ENCODE measurements at places on chromosomes 12 and 14.

- no peak for DNase-seq
Observed at GRCh38 chr12:1429980-1430379, 164.4 kb downstream of the FBXL14 start.

GRCh38 chr12:96136161-96136560 lies 58.0 kb upstream of the ELK3 start:
- DNase-seq: no peak

GRCh38 chr12:51866324-51866723 lies 17.8 kb upstream of the FIGNL2 start:
- DNase-seq: no peak

DNA sequence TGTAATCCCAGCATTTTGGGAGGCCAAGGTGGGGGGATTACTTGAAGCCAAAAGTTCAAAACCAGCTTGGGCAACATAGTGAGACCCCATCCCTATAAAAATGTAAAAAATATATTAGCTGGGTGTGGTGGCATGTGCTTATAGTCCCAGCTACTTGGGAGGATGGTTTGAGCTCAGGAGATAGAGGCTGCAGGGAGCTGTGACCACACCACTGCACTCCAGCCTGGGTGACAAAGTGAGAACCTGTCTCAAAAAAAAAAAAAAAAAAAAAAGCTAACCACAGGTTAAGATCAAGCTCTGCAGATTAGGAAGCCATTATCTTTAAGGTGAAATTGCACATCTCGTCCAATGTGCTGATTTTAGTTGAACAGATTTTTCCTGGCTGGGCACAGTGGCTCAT lies 23.7 kb upstream of the CERS5 start:
- no peak for DNase-seq

GRCh38 chr14:64541261-64541971 lies 875 bp downstream of the HSPA2 start:
- peak; percentile 67 for DNase-seq

- DNase-seq: no peak
Observed at GRCh38 chr12:63911341-63911740, 66.8 kb downstream of the SRGAP1 start.

DNA sequence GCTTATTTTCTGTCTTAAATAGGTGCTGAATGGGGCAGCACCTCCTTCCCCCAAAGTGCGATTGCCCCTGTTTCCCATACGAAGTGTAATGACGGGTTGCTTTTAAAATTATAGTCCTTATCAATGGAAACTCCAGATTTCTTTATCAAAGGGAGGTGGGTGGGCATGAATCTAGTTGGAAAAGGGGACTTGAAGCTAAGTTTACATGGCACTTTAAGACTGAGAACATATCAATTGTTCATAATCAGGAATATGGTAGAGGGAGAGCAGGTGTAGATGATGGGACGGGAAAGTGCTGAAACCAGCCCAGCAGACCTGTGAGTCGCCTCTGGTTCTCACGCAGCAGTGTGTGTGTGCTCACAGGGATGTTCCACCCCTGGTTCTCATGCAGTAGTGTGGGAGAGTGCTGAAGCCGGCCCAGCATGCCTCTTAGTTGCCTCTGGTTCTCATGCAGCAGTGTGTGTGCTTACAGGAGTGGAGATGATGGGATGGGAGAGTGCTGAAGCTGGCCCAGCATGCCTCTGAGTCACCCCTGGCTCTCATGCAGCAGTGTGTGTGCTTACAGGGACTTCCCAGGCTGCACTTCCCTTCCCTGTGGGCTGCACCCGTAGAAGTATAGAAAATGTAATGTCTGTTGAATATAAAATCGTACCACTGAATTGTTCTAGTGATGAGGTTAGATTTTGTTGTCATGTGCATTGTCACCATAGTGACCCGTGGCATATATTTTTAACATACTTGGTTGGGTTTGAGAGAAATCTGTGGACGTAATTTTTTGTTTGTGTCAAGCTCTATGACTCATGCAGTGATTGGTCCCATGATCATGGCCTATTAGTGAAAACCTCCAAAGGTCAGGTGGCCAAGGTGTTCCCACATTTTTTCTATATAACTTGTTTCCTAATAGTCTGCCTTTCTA lies 51.6 kb downstream of the GPATCH2L start:
- no peak for DNase-seq

DNA sequence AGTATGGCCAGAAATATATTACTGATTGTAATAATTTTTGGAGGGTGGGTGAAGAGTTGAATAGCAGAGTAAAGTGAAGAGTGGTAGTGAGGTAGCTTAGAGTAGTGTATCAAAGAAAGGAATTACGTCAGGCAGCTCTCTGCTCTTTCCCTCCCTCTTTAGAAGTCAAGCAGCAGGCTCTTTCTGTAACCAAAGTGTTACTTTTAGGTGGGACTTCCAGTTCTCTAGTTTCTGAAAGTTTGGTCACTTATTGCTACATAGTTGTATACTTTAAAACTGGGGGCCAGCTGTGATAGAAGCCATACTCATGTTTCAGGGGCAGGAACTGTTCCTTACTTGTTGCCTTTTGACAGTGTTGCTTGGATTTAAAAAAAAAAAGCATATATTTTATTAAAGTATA lies 30.6 kb downstream of the ATF7IP start:
- DNase-seq: no peak

- DNase-seq: no peak
Observed at GRCh38 chr14:91115986-91116770, 2.3 kb downstream of the DGLUCY start.

GRCh38 chr12:21169878-21170472 lies 39.0 kb downstream of the SLCO1B1 start:
- no peak for DNase-seq

DNA sequence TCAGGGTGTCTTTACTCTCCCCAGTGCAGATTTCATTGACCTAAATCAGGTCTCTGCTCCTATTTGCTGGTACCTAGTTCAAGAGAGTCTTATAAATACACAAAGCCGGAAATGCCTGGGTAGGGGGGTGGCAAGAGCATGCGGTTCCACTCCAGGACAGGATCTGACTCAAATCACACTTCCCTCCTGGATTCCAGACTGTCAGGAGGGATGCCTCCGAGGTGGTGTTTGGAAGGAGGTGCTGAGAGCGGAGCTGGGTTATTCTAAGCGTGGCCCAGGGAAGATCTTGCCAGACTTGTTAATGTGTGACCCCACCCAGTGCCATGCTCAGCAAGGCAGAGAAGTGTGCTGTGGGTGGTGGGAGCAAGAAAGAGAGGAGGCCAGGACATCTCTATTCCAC lies 49.8 kb downstream of the B4GALNT3 start:
- no peak for DNase-seq

- DNase-seq: no peak
Observed at GRCh38 chr12:120368789-120369602, at the start of gene MSI1. Gene MSI1, minus strand, starts transcription at chr12:120369164. Its CDS starts 73 bp downstream, at chr12:120369091.

- no peak for DNase-seq
Observed at GRCh38 chr12:107917912-107918800, 143.7 kb downstream of the ASCL4 start.

GRCh38 chr12:111171832-111172231 lies 197.1 kb downstream of the PHETA1 start:
- DNase-seq: no peak

DNA sequence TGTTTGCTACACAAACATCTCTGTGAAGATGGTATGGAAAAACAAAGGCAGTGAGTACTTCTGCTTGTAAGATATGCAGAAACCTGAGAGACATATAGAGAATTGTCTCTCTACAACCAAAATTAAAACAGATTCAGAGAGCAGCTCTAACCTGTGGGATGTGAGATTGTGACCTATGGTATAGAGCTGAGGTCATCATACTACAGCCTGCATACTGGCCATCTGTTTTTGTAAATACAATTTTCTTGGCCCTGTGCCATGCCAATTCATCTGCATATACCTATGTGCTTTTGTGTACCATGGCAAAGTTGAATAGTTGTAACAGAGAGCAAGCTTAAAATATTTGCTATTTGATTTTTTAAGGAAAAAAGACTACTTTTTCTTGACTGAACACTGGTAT lies 99.6 kb downstream of the LMO3 start:
- DNase-seq: no peak

GRCh38 chr12:49983892-49984291 lies 11.1 kb downstream of the AQP6 start:
- no peak for DNase-seq

GRCh38 chr12:42760550-42760949 lies 171.0 kb upstream of the PRICKLE1 start:
- DNase-seq: no peak

- no peak for DNase-seq
Observed at GRCh38 chr14:81023095-81023710, 67.8 kb downstream of the TSHR start.

GRCh38 chr14:63689132-63689531 lies 38.7 kb downstream of the SGPP1 start:
- no peak for DNase-seq

- DNase-seq: no peak
Observed at GRCh38 chr12:42299392-42300308, 26.2 kb downstream of the ZCRB1 start.

DNA sequence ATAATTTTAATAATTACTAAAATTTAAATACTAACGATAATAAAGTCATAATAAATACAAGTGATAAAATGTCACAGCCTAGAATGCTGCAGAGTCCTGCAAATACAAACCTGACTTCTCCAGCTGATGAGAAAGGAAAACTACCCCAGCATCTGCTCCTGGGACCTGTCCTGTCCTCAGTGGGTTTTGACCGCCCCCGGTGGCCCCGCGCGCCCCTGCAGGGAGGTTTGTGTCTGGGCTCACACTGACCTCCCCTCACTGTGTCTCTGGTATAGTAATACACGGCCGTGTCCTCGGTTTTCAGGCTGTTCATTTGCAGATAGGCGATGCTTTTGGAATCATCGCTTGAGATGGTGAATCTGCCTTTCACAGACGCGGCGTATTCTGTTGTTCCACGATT lies 1139.4 kb downstream of the TMEM121 start:
- no peak for DNase-seq

DNA sequence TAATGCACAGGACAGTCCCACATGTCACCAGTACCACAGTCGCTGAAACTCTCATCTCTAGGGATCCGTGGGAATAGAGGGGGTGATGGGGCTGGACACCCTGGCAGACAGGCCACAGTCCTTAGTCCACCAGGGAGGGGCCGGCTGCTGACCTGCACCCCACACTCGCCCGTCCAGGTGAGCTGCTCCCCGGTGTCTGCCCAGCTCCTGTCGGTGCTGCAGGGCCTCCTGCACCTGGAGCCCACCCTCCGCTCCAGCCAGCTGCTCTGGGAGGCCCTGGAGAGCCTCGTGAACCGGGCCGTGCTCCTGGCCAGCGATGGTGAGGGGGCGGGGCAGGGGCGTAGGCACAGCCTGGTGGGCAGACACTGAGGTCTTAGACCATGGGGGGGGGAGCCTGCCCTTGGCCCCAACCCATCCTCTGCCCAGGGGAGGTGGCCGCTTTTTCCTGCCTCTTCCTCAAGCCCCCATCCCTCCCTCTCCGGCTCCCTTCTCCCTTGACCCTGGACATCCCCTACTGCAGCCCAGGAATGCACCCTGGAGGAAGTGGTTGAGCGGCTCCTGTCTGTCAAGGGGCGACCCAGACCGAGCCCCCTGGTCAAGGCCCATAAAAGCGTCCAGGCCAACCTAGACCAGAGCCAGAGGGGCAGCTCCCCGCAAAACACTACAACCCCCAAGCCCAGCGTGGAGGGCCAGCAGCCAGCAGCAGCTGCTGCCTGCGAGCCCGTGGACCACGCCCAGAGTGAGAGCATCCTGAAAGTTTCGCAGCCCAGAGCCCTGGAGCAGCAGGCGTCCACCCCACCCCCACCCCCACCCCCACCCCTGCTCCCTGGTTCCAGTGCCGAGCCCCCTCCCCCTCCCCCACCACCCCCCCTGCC lies 17.1 kb upstream of the ADSS1 start:
- DNase-seq: no peak

- peak; percentile 96 for DNase-seq
Observed at GRCh38 chr14:76918782-76919394, 92.7 kb downstream of the LRRC74A start.

- DNase-seq: no peak
Observed at GRCh38 chr14:85549697-85550096, 19.8 kb downstream of the FLRT2 start.

DNA sequence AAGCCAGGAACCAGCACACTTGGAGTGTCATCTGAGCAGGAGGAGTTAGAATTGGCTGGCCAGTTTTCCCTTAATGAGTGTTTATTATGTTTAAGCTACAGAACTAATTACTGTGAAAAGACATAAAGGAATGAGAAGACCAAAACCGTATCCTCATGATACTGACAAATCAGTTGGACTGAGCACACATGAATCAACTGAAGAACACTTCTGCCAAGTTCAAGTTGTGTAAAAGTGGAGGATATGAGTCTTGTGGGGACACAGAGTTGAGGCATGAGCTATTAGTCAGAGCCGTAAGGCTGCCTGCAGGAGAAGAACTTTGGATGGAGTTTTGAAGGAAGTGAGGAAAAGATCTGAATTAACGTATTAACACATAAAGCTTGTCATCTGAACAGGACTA lies 43.1 kb downstream of the HMGA2 start:
- DNase-seq: no peak

DNA sequence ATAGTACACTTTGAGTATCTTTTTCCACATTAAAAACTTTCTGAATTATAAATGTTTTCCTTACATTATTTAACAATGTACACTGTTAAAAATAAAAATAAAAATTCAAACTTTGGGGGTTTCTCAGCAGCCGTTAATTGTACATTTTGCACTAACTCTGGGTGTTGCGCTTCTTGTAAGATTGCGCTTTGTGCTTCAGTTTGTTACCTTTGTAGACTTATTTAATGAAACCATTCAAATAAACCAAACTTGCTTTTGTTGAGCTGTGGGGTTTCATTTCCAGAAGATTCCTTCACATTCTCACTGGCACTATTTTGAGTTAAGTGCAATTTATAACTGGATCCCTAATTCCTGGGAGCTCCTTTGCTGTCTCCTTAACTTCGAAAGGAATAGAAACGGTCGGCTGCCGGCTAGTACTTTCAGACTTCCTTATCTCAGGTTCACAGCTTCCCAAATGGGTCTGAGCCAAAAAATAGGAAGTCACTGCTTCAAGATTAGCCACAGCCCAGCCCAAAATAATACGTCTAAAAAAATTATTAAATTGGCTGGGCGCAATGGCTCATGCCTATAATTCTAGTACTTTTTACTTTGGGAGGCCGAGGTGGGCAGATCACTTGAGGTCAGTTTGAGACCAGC lies 38.2 kb downstream of the RAD52 start:
- no peak for DNase-seq

DNA sequence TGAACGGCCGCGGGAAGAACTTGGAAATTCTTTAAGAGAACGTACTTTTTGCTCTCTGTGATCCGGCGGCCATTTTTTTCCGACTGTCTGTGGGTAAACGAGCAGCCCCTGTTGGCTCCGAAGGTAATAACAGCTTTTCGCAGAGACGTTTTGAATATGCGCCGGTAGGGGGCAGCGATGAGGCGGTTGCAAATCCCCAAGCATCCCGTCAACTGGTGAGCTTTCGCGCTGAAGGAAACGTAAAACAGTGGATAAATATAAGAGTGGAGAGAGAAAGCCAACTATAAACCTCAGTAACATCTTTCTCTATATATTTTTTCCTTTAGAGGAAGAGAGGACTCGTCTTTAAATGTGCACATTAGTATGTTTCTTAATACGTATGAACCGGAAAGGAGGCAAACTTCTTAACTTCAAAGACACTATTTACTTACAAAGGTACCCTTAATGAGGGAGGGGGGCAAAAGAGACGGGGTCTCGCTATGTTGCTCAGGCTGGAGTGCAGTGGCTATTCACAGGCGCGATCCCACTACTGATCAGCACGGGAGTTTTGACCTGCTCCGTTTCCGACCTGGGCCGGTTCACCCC lies 9.6 kb upstream of the NEMF start:
- peak; percentile 91 for DNase-seq

GRCh38 chr12:113625499-113625898 lies 153.8 kb upstream of the LHX5 start:
- no peak for DNase-seq

- DNase-seq: no peak
Observed at GRCh38 chr12:118650586-118650960, 274.2 kb downstream of the SUDS3 start.
